MG63 (cell line): ENCODE measurements at places on chromosomes 7 and 10. TPM values are rescaled to one million over a fixed set of nuclear protein-coding genes. Genes with fewer than 3 reads are reported as not detected.
A peak's percentile ranks its signal among the peaks of the same experiment; 100 is the strongest.

GRCh38 chr10:59839576-59839975, 66.8 kb downstream of the CCDC6 start:
- DNase-seq, result peak; percentile 3

- no peak for DNase-seq
These were observed 268.0 kb downstream of the PHTF2 start for GRCh38 chr7:78066599-78066998.

The LRIT1 gene
- not detected in 2 replicates for total RNA-seq

The SPDYE16 gene
- total RNA-seq, result not detected in 2 replicates

The SLC26A5 gene
- total RNA-seq, result not detected in 2 replicates
